Activated T-cell treated with anti-CD3 and anti-CD28 coated beads, Interleukin-2, amount 50 U/mL, for 1 hour (primary cell): ENCODE measurements at places on chromosomes 7 and 10.

DNA sequence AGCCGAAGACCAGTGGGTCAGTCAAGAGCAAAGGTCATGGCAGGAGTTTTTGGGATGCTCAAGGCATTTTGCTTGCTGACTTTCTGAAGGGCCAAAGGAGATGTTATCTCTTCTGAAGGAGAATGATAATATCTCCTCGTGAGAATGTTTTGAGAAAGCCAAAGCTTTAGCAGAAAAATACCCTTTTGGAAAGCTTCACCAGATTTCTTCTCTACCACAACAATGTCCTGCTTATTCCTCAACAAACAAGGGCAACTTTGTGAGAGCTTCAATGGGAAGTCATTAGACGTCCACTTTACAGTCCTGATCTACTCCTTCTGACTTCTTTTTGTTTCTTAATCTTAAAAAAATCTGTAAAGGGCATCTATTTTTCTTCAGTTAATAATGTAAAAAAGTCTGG, 132.8 kb upstream of the DNAJB12 start:
- no peak for DNase-seq

DNA sequence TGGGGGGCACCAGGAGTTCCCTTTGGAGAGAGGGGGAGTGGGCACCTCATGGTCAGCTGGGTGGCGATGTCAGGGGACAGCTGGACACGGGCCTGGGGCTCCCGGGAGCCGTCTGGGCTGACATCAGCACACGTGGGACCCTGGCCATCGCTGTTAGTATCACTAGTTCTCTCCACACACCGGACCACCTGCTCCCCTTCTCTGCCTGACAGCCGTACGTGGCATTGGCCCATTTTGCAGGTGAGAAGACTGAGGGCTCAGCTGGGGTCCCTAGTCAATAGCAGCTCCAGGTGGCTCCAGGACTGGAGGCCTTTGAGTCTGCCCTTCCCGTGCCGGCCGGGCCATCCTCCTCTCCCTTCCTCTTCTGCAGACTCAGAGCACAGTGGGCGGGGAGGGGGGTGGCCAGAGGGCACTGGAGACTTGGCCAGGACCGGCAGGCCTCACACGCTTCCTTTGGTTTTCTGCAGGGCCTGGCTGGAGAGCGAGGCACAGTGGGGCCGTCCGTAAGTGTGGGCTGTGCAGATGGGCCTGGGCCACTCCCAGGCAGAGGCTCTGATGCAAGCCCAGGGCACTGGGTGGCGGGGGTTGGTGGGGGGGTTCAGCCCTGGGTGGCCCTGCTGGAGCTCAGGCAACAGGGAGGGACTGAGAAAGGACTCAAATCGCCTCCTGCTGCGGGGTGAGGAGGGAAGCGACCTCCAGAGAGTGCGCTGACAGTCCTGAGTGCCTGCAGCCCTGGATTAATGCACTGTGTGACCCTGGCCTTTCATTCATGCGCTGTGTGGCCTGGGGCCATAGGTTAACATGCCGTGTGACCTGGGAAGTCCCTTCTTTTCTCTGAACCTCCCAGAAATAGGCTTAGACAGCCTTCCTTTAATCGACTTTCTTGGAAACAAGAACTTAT, 78.2 kb downstream of the MYL10 start:
- DNase-seq = peak; percentile 7

GRCh38 chr10:83706120-83706519, 433.2 kb upstream of the GHITM start:
- no peak for DNase-seq

GRCh38 chr7:95106401-95106800, 199.0 kb downstream of the PPP1R9A start:
- no peak for DNase-seq

GRCh38 chr7:128417071-128417470, 7.3 kb upstream of the IMPDH1 start:
- no peak for DNase-seq

- DNase-seq = no peak
Observed at GRCh38 chr10:121774813-121775212, 153.0 kb downstream of the ATE1 start.

GRCh38 chr7:17745610-17746009, 194.7 kb downstream of the SNX13 start:
- DNase-seq = no peak

DNA sequence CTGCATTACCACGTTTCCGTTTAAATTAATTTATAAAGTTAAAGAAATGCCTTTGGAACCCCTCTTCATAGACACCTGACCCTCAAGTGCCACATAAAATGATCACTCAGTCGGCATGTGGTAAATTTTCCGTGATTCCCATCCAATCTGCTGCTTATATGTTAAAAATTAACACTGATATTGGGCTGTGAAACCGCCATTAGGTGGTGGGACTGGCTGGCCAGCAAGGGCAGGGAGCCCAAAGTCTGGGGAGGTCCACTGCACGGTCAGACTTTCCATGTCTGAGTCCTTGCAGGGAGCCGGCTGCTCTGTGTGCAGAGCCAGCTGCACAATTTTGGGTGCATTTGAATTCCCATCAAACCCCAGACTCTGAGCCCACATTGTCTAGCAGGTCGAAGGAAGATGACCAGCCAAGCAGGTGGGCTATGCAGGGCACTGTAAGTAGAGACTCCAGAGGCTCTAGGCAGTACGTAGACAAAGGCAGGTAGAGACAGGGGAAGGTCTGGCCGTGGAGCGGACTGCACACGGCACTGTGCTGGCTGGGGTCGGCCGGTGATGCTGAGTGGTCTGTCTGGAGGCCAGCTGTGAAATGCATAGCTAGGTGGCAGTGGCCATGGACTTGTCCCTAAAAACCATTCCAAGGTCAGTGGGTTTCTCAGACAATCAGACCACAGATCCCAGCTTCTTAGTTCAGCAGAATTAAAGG, 122.9 kb downstream of the SH3PXD2A start:
- no peak for DNase-seq

DNA sequence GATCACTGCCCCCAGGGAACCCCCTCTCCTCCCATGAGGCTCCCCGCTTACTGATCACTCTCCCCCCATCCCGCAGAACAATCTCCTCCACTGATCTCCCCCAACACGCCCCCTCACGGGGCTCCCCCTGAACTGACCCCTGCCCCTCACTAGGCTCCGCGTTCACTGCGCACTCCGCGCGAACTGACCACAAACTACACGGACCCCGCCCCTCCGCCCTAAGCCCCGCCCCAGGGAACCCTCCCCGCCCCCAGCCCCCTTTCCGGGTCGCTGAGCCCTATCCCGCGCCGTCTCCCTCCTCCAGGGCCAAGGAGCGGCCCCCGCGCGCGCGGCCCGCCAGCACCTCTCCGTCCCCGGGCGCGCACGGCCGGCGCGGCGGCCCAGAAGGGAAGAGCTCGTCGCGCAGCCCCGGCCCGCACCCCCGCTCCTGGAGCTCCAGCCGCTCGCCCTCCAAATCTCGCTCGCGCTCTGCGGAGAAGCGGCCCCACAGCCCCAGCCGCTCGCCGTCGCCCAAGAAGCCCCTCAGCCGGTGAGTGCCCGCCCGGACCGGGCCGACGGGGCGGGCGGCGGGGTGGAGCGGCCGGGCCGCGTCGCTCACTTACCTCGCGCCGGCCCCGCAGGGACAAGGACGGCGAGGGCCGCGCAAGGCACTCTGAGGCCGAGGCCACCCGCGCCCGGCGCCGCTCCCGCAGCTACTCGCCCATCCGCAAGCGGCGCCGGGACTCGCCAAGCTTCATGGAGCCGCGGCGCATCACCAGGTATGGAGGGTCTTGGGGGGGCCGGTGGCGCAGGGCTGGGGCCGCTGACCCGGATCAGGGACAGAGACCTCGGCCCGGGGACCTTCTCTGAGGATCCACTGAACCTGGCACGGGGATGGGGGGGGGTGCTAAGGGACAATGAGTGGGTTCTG, 19.9 kb upstream of the HSPB1 start:
- DNase-seq = no peak

GRCh38 chr7:31028006-31028405, 24.1 kb upstream of the ADCYAP1R1 start:
- DNase-seq = no peak

DNA sequence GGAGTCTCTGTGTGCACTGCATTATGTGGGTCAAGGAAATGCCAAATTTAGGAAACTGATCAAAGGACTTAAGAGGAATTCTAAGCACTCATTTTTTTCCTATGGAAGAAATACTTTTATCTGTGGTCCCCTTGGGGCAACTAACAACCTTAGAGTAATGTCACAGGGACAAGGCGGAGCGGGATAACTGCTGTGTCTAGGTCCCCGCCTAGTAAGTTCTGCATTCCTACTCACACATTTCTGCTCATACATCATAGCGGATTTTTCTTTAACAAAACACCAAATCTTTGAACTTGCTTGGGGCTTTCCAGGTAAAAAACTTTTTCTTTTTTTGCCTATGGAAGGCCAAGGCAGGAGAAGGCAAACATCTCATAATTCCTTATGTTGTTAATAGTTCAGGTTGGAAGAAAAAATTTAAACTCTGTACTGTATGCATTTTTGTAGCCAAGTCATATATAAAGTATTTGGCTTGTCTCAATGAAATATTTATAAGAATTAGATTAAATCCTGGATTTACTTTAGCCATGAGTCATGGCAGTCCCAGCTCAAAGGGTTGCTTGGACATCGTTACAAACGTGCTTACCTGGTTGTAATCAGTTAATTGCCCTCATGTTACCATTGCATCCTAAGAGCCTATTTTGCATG, 285.0 kb downstream of the PHTF2 start:
- no peak for DNase-seq

DNA sequence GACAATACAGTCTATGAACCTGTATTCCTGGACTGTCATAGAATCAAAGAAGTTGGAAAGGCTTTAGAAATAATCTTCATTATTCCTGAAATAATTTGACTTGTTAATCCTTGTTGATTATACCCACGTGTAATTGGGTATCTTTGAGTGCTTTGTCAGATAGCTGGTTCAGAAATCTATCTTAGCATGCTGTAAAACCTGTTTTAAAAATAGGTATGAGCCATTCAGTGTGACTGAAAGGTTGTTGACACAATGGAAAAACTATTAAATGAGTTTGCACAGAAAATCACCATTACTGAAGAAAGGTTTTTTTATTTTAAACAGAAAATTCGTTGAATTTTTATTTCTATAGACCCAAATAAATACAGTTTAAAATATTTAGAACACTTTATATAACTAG, 38.7 kb downstream of the PHTF2 start:
- DNase-seq = no peak

DNA sequence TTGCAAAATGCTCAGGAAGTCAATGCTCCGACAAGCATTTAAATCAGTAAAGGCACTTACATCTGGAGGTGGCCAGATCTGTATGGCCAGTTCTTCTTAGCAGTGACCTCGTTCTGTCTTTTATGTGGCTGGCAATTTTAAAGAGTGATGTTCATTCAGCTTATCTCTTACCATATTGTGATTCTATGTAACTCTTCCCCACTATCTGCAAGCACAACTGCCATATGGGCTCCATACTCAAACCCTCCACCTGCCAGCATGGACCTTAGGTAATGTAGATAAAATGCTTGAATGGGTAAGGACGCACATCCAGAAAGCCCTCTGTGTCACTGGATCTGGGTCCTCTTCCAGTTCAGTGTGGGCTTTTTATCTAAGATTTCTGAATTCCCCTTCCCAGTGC, 42.4 kb upstream of the STK17A start:
- DNase-seq = no peak

DNA sequence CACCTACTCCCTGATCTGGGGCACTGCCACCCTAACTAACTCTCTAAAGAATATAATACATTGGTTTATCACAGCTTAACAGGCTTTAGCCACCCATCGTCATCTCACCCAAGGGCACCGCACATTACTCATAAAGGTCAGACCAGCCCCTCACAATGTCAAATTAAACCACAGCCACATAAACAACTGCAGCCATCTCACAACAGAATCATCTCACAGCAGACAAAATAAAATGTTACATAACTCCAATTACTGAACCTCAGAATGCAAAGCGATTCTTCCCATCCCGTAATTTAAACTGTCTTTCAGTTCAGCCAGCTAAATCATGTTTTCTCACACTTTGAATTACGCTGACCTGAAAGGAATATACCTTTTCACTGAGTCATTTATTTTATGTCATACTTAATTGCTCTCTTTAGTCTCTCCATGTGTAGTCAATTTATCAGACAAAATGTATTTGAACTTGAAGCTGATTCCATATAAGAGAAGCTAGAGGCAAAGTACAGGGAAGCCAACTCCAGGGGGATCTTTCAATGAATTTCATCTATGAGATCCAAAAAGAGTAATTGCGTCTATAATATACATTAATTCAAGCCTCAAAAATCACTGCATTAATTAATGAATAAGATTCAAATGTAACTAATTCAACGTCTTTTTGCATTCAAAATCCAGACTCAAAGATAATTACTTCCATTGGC, 96.9 kb upstream of the NEBL start:
- no peak for DNase-seq

DNA sequence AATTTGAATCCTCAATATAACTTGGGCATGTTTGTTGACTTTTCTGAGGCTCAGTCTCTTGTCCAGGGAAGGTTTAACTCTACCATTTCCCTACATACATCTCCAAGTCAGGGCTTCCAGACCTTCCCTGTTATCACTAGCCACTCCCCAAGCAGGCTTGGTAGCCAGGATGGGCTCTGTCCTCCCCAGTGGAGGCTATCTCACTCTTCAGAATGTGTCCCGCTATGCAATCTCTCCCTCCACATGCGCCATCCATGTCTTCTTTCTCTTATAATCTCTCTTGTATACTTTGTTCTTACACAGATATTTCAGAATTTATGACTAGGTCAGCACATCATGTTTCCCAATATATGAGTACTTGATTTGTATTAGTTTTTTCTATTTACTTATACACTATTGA, 310.4 kb downstream of the HGF start:
- DNase-seq = no peak

GRCh38 chr10:92729886-92730285, 40.1 kb downstream of the HHEX start:
- no peak for DNase-seq

DNA sequence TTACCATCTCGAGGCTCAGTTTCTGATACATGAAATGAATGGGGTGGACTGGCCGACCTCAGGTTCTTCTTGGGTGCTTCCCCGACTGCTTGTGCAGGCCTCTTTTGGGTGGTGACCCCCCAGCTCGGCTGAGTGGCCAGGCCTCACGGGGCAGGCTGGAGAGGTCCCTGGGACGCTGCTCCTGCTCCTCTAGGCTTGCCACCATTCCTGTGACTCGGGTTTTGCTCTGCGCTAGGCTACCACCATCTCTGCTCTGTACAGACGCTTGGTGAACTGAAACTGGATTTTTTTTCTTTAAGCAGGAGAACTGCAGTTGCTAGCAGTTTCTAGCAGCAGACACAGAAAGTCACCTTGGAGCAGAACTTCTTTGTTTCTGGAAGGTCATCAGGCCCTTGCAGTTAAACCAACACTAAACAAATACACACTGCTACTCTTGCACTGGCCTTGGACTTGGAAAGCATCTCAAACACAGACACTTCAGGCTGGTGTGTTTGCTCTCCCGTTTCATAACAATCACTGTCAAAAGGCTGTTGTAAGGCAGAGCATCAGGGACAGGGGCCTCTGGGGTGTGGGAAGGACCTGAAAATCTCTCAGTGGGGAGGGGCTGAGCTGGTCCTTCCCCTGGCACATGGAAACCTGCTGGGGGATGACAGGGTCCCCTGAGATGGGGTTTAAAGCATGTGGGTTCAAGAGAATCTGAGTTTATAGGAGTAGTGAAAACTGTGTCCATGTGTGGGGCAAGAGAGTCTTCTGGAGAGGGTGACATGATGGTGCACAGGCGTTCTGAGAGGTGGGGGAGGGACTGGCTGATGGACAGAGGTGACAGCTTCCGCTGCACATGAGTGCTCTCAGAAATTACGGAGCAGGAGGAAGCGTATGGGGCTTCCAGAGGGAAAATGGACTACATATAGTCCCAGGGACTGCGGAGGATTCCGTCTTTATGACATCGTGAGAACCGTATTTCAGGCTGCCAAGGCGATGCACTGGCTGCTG, 35.0 kb upstream of the GIMAP8 start:
- no peak for DNase-seq
